G401 (cell line): ENCODE measurements at places on chromosomes 7 and 10. TPM values are rescaled to one million over a fixed set of nuclear protein-coding genes. Genes with fewer than 3 reads are reported as not detected.

Gene ACBD7
- total RNA-seq, result 7.3 and 13.1 TPM in 2 replicates

Gene PRSS2
- not detected in 2 replicates for total RNA-seq

Gene SUV39H2
- total RNA-seq, result 31.0 and 44.0 TPM in 2 replicates

Gene MKX
- not detected in 2 replicates for total RNA-seq

Gene FGL2
- total RNA-seq, result not detected in 2 replicates

Gene ECHS1
- total RNA-seq, result 105 and 118 TPM in 2 replicates

Gene ZNF425
- 3.4 and 4.7 TPM in 2 replicates for total RNA-seq

Gene SRRM3
- total RNA-seq, result 5.8 and 8.5 TPM in 2 replicates

Gene LRRC17
- 0.58 and 2.1 TPM in 2 replicates for total RNA-seq

Gene HGF
- not detected in 2 replicates for total RNA-seq

Gene CALML3
- total RNA-seq, result not detected in 2 replicates

Gene PNLIPRP2
- total RNA-seq, result not detected in 2 replicates

Gene IRF5
- not detected in 2 replicates for total RNA-seq

Gene SPAM1
- not detected in 2 replicates for total RNA-seq

Gene TMEM196
- not detected in 2 replicates for total RNA-seq

Gene VAX1
- total RNA-seq, result not detected in 2 replicates

Gene PANK1
- total RNA-seq, result 8.3 and 10.7 TPM in 2 replicates

Gene CPA2
- total RNA-seq, result not detected in 2 replicates

Gene CCL24
- total RNA-seq, result not detected in 2 replicates

Gene MMD2
- not detected in 2 replicates for total RNA-seq

Gene TLX1
- total RNA-seq, result 0.14 TPM in 1 of 2 replicates, not detected in the other

Gene CCDC3
- not detected in 2 replicates for total RNA-seq

Gene FEZF1
- not detected in 2 replicates for total RNA-seq

Gene CNTNAP2
- not detected in 2 replicates for total RNA-seq

Gene NACAD
- not detected in 2 replicates for total RNA-seq

Gene CREB3L2
- 2.3 and 4.1 TPM in 2 replicates for total RNA-seq

Gene ANXA11
- total RNA-seq, result 99.7 and 111 TPM in 2 replicates

Gene KEL
- not detected in 2 replicates for total RNA-seq

Gene SLC18A2
- not detected in 2 replicates for total RNA-seq

Gene SFRP5
- not detected in 2 replicates for total RNA-seq

Gene WASL
- 3.5 and 6.7 TPM in 2 replicates for total RNA-seq

Gene SLC35G1
- total RNA-seq, result 5.6 and 7.9 TPM in 2 replicates

Gene LAMB4
- not detected in 2 replicates for total RNA-seq

Gene UTF1
- total RNA-seq, result not detected in 2 replicates

Gene CALML5
- total RNA-seq, result not detected in 2 replicates

Gene TMEM176A
- total RNA-seq, result not detected in 2 replicates

Gene ZWINT
- 92.9 and 98.6 TPM in 2 replicates for total RNA-seq

Gene SFRP4
- total RNA-seq, result not detected in 2 replicates

Gene COL1A2
- total RNA-seq, result 14.3 and 15.6 TPM in 2 replicates

Gene VWA2
- not detected in 2 replicates for total RNA-seq

Gene SRPK2
- 47.2 and 63.6 TPM in 2 replicates for total RNA-seq

Gene PRKAG2
- total RNA-seq, result 92.4 and 97.3 TPM in 2 replicates

Gene RBP4
- not detected in 2 replicates for total RNA-seq

Gene CD36
- not detected in 2 replicates for total RNA-seq

Gene PPP1R17
- not detected in 2 replicates for total RNA-seq

Gene CDCA7L
- total RNA-seq, result 156 and 216 TPM in 2 replicates

Gene SAP25
- not detected in 2 replicates for total RNA-seq

Gene MYPN
- total RNA-seq, result 0.06 TPM in 1 of 2 replicates, not detected in the other

Gene TMEM273
- not detected in 2 replicates for total RNA-seq
